ENCODE measurements at places on chromosomes 2 and 18.

DNA sequence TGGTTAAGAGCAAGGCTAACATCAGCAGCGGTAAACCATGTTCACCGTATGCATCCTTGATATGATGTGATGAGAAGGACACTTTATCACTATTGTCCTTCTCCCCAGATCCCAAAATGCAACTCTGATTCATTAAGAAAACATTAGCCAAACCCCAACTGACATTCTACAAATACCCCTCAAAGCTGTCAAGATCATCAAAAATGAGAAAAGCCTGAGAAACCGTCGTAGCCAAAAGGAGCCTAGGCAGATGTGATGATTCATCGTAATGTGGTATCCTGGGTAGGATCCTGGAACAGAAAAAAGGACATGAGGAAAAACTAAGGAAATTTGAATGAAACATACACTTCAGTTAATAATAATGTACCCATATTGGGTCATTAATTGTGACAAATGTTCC lies 67.3 kb upstream of the ST6GAL2 start:
- DNase-seq, result no peak

- no peak for DNase-seq
Observed at GRCh38 chr2:104465981-104466380, 387.9 kb upstream of the POU3F3 start.

DNA sequence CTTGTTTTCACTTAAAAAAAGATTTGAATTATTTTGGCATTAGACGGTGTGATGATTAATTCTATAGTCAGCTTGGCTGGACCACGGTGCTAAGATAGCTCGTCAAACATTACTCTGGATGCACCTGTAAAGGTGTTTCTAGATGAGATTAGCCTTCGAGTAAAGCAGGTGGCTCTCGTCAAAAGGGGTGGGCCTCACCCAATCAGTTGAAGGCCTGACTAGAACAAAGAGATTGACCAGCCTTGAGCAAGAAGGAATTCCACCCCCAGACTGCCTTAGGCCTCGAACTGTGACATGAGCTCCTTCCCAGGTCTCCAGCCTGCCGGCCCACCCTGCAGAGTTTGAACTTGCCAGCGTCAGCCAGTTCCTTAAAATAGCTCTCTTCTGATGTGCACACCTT lies 73.4 kb downstream of the TWIST2 start:
- DNase-seq, result no peak

GRCh38 chr2:29310650-29311348 lies 195.6 kb downstream of the CLIP4 start:
- no peak for DNase-seq

DNA sequence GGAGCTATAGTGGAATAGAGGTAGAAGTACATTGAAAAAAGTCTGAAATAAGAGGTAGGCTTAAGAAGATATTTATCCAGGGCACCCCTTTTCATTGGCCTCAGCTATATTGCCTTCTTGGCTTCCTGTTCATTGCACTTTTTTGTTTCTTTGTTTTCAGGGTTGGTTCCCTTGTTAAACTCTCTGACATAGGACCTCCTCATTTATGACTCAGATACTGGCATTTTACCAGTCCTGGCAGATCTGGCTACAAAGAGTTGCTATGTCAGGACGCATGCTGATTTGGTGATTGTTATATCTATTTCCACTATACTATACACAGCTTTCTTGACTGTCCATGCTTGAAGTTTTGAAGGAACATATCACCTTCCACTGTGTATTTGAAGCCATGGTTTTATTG lies 60.0 kb downstream of the GCA start:
- no peak for DNase-seq

DNA sequence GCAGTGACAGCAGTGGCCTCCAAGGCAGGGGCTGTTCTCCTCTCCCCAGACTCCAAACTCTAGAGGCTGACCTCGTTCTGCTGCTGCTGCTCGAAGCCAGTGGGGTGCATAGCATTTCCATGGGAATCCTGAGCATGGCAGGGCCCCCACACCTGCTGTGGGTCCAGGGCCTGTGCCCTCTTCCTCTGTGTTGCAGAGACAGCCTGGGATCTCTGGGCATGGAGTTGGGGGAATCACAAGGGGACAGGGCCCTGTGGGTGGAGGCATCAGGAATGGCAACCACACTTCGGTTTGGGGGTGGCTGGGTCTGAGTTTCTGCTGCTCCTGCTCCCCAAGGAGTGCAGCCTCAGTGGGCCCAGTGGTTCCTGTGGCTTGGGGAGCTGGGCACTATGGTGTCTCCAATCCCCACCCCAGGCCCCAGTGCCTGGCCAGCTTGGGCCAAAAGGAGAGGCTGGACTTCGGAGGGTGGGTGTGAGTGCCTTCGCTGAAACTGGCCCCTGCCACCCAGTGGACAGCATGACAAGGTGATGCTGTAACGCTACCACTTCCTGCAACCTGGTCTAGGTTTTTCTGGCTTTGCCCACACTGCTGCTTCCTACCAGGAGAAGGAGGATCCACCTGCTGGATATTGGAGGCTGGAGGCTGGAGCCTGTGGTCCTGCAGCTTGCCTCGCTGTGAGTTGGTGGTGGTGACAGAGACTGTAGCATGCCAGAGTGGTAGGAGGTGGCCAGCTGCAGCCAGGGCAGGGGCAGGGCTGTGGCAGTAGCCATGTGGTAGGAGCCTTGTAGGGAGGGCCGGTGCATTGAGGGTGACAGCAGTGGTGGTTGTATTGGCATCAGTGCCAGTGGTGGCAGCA lies 56.6 kb downstream of the SOWAHC start:
- DNase-seq, result no peak

GRCh38 chr2:26491563-26492167 lies 13.7 kb upstream of the OTOF start:
- no peak for DNase-seq

DNA sequence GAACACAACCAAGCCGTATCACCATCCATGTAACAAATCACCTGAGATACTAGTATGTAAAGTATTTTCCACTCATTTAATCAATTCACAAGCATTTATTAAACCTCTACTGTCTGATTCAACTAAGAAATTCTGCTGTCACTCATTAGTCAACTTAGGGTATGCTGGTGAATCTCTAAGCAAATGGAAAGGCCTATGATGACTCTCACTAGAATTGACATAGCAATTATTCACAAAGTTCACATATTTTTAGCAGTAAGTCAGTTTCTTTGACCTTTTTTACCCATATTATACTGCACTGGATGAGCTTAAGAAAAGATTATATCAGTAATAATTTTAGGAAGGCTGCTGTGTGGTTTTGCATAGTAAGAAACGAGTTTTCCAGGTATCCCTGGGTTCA lies 130.1 kb downstream of the SLC8A1 start:
- DNase-seq, result no peak

GRCh38 chr2:135914485-135914884 lies 38.2 kb upstream of the MCM6 start:
- DNase-seq, result no peak

DNA sequence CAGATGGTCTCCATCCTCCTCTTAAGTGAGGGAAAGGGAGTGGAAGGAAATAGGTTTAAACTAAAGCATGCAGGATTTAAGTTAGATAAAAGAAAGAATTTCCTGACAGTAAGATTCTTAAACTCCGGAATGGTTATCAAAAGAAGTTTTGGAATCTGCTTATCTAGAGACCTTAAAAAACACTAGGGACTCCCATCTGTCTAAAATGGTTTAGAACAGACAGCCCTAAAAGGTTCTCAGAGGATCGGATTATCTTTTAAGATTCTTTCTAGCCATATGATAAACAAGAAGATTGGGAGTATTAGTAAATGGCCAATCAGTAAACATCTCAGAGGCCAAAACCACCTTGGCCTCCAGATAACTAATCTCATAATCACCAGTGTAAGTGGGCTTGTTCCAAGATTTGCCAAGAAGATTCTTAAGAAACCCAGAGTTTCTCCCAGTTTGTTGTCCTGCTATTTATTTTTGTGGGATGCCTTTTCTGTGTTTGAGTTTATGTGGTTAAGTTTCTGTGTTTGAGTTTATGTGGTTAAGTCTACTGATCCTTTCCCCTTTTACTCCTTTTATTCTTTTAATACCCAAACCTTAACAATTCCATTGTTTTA lies 314.9 kb upstream of the NRP2 start:
- no peak for DNase-seq

GRCh38 chr2:235640926-235641723 lies 147.3 kb downstream of the AGAP1 start:
- DNase-seq, result no peak

DNA sequence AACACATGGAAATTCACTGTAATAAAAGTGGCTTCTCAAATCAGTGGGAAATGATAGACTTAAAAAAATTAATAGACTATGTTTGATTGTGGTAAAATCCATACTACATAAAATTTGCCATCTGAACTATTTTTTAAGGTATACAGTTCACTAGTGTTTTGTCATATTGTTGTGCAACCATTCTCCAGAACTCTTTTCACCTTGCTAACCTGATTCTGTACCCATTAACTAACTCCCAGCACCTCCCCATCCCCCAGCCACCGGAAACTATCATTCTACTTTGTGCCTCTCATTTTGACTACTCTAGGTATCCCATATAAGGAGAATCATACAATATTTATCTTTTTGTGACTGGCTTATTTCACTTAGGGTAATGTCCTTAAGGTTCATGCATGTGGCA lies 153.3 kb downstream of the PTPRM start:
- no peak for DNase-seq

DNA sequence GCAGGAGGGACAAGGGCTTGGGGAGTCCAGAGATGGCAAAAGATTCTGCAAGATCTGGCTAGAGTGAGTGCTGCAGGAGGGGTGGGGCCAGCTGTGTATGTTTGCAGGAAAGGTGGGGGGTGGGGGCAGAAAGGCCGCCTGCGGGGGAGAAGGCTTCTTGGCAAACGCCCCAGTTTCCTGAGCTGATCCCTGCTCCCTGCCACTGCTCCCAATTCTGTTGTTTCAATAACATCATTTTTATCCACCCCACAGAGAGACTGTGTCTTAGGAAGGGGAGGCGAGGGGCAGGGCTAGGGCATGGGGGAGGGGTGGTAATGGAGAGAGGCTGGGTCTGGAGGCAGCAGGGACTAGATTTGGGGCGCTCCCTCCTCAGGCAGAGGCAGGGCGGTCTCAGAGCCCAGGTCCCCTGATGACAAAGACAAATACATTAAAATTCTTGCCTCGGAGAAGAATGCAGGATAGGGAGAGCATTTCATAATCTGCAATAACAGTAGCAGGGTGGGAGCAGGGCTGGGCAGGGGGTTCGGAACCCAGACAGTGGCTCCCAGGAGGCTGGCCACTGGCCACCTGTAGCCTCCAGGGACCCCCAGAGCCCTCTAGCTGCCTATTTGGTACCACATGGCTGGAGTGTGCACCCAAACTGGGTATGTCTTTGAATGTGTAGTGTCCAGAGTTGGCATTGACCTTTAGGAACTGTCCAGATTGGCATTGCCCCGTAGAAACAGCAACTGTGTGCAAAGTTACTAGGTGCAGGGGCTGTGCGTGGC lies 2.1 kb upstream of the WNT6 start:
- no peak for DNase-seq
